B cell (primary cell): ENCODE measurements at places on chromosomes 4 and X.

DNA sequence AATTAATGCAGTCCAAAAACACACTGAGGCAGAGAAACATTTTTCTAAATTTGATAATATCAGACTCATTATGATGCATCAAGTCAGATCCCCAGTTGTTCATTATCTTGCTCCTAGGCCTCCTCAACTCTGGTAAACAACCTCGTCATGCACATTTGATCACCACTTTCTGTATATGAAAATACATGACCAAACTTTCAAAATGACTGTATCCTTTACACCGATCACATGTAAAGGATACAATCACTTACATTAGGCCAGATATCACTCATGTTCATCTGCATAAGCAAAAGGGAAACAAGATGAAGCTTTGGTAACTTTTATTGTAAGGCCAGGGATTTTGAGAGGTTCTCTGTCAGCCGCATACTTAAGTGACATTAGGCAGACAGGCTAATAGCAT, 99.4 kb upstream of the IL1RAPL1 start:
- no peak for DNase-seq

GRCh38 chrX:27597508-27597907, 7.4 kb downstream of the DCAF8L2 start:
- DNase-seq, result no peak

GRCh38 chr4:147596981-147597380, 20.2 kb upstream of the TMEM184C start:
- DNase-seq, result no peak

- DNase-seq, result no peak
These were observed 59.0 kb upstream of the VCX3B start for GRCh38 chrX:8405631-8406030.

DNA sequence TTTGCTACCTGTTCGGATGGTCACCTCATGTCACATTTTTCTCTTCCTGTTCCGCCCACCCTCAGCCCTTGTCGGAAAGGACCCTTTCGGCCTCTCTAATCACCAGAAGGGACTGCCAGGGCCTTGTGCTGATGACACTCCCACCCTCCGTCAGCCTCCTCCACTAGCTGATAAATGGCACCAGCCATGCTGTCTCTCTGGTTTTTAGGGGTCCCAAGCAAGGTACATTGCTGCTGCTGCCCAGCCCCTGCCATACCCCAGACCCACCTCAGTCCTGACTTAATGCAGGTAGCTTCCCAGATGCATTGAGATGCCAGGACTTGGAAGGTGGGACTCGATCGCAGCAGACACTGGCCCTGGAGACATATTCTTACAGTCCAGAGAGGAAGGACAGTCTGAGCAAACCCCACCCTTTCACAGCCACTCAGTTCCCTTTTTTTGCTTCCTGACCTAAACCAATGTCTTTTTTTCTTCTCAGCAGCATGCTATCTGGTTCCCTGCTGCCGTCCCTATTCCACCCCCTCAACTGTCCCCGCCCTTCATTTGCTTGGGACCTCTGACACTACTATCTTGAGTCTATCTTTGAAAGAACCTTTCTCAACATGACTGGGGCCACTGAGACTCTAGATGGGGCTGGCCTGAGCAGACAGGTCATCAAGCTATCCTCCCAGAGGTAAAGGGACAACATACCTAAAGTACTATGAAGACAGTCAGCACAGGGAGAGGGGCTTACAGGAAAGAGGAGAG, at the start of gene BTK:
TSS of gene BTK (minus strand) at position 397 of the 747 bp plus-strand sequence. CDS start 10,907 bp downstream, outside the sequence.
- peak; percentile 73 for DNase-seq

DNA sequence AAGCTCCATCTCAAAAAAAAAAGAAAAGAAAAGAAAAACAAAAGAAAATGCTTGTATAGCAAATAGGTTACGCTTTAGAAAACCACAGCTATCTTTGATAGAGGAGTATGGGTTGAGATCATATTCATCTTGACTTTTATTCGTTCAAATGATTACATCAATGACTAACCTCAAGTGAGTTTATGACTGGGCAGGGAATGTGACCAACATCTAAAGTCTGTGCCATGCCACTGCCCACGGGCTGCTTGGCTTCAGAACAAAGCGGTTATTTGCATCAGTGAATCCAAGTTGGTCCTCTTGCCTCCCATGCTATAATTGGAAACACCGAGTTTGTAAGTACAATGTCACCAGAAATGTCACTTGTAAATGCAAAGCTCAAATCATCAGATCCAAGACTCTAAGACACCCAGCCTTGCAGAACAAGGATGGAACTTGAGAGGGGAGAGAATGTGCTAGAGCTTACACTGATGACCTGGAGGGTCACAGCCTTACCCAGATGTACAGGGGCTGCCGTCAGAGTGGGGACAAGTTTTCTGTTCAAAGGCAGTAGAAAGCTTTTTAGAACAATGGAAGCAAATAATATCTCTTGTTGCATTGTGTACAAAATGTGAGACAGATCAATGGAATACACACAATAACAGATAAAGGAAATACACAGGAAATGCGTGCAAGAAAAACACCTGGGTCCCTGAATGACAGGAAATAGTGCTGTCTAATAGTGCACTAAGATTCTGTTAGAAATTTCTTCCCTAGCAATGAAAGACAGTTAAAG, 8.4 kb upstream of the OPN1LW start:
- DNase-seq, result peak; percentile 31

- no peak for DNase-seq
These were observed 108.0 kb downstream of the LRBA start for GRCh38 chr4:150906987-150907633.

DNA sequence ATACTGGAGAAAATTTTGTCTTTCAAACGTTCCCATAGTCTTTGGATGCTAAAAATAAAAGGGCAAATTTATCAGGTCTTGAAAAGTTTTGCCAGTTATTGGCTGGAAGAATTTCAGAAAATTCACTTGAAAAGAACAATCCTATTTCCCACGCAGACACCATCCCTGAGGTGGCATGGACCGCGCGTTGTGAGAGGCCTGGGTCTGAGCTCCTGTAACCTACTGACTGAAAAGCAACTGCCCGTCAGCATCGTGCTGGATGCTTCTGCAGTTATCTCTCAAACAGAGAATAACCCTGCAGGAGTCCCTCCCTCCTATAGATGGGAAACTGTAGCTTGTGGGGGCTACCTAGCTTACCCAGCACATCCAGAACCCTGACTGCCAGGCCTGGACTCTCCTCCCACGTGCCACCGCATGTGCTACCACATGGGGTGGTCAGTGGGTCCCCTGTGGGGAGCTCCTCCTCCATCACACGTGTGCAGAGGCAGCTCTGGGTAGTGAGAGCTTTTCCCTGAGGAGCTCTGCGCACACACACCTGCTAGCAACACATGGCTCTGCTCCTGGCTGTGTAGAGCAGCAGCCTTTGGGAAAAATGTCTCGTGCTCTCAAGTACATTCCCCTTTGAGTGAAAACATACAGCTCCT, 36.1 kb downstream of the NSG1 start:
- no peak for DNase-seq

GRCh38 chr4:124321364-124321763, 391.2 kb downstream of the ANKRD50 start:
- DNase-seq, result no peak

GRCh38 chrX:50889582-50889981, 21.0 kb upstream of the BMP15 start:
- no peak for DNase-seq

DNA sequence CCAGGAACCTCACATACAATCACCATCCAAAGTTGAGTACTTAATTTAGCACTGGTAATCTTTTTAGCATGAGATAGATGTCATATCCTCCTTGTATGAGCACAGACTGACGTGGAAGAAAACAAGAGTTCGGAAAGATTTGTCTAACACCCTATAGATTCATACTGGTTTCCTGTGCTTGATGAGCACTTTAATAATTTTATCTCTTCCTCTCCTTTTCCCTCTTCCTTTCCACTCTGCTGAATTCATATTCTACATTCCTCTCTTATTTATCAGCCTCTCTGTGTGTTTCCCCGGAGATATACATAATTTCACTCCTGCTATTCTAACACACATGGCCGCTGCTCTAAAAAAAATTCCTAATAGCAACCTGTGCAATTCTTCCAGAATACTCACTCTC, 273.9 kb downstream of the AFF2 start:
- DNase-seq, result no peak

DNA sequence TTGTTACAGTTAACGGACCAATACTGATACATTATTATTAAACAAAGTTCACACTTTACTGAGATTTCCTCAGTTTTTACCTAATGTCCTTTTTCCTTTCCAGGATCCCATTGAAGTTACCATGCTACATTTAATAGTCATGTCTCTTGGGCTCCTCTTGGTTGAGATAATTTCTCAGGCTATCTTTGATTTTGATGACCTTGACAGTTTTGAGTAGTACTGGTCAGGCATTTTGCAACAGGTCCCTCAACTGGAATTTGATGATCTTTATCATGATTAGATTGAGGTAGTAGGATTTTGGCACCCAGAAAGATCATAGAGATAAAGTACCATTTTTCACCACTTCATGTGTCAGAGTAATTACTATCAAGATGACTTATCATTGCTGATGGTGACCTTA, 53.8 kb downstream of the NDNF start:
- DNase-seq, result no peak

- DNase-seq, result no peak
These were observed 503 bp upstream of the PDE5A start for GRCh38 chr4:119629142-119629471.

- no peak for DNase-seq
These were observed 131.6 kb upstream of the MED14 start for GRCh38 chrX:40866893-40867292.

DNA sequence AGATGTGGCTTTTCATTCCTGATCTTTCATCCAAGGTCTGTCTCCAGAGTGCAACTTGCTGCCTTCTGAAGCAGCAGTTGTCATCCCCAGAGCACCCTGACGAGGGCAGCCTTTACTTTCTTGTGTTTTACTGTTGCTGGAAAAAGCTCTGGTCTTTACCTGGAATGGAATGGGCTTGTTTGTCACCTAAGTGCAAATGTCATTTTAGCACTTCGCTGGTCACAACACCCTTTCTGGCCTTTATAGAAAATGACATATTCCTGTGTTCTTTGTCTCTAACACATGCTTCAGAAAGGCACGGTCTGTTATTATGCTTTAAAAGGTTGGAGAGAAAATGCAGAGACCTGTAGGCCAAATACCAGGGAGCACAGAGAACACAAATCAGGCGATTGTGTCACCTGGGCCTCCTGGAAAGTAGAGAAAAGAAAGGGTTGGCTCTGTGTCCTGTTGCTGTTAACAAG, 332.7 kb upstream of the IGFBP7 start:
- DNase-seq, result peak; percentile 2

GRCh38 chr4:20983763-20984575, 283.7 kb downstream of the PACRGL start:
- no peak for DNase-seq

GRCh38 chrX:39261446-39262147, 460.3 kb downstream of the MID1IP1 start:
- peak; percentile 53 for DNase-seq

GRCh38 chrX:154026136-154027021, 6.7 kb upstream of the IRAK1 start:
- DNase-seq, result no peak

- DNase-seq, result no peak
These were observed 580.6 kb downstream of the TRIML1 start for GRCh38 chr4:188719794-188720193.

DNA sequence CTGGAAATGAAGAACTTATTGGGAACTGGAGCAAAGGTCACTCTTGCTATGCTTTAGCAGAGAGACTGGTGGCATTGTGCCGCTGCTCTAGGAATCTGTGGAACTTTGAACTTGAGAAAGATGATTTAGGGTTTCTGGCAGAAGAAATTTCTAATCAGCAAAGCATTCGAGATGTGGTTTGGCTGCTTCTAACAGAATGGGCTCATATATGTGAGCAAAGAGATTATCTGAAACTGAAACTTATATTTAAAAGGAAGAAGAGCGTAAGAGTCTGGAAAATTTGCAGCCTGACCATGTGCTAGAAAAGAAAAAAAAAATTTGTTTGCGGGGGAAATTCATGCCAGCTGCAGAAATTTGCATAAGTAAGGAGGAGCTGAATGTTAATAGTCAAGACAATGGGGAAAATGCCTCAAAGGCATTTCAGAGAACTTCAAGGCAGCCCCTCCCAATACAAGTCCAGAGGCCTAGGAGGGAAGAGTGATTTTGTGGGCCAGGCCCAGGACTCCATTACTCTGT, 35.9 kb upstream of the PAPSS1 start:
- no peak for DNase-seq

DNA sequence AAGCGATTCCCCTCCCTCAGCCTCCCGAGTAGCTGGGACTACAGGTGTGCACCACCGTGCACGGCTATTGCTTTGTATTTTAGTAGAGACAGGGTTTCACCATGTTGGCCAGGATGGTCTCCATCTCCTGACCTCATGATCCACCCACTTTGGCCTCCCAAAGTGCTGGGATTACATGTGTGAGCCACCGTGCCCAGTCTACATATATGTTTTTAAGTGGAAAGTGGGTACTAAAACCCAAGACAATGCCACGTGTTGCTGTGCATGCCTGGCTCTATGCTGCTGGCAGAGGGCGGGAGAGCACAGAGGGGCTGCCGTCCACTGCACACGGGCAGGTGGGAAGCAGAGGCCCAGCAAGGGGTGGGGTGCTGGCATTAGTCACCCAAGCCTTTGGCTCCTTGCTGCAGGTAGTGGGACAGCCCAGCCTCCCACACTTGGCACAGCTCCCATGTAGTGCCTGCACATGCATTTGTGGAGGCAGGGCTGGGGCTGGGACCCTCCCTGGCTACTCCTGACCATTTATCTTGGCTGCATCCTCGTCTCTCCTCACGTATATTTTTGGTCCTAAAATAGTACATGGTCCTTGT, 3.5 kb downstream of the EMD start:
- no peak for DNase-seq

GRCh38 chrX:29422034-29422433, 793.3 kb upstream of the MAGEB2 start:
- no peak for DNase-seq

DNA sequence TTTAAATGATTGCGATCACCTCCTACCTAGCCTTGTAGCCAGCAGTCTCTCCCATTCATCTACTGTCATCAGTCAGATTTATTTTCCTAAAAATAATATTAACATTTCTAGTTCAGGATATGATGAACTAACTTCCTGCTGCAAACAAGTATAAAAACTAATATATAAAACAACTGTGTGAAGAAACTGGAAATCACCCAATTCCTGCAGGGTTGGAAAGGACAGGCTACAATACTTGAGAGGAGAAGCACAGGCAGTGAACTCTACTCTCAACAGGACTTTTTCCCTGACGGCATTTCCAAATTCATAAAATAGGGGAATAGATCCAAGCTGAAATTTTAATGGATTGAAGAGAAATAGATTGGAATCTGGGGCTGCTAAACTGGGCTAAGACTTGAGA, 14.2 kb upstream of the BBS12 start:
- DNase-seq, result no peak

GRCh38 chr4:185836241-185837084, 24.5 kb upstream of the SORBS2 start:
- DNase-seq, result no peak

DNA sequence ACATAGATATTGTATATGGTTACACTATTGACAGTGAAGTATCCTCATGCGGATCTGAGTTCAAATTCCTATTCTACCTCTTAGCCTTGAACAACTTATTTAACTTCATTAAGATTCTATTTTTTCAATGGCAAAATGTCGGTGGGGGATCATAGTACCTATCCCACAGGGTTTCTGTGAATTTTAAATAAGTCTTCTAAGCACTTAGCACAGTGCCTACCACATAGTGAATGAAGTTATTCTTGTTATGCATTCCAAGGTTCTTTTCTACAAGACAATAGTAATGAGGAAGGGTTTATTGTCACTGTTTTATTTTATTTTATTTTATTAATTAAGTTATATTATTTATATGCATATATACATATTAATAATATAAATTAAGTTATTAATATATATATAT, 8.8 kb upstream of the ENAM start:
- DNase-seq, result no peak

- DNase-seq, result peak; percentile 83
These were observed 1.2 kb downstream of the TMSB4X start for GRCh38 chrX:12975991-12976558.

- DNase-seq, result no peak
These were observed 23.7 kb downstream of the CC2D2A start for GRCh38 chr4:15493411-15493810.
